H7 (cell line): ENCODE measurements at places on chromosomes 6 and 20.

DNA sequence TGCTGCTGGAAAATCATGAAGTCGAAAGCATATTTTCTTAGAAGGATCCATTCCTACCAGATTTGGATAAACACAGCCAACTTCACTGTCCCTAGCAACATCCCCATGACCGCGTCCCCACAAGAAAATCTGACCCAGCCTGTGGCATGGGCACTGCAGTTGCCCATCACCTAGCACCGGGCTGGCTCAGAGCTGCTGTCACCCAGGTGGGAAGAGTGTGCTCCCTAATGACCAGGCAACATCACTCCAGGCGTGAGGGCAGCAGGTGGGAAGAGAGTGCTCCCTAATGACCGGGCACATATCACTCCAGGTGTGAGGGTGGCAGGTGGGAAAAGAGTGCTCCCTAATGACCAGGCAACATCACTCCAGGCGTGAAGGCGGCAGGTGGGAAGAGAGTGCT is 238.0 kb downstream of the TBXT start:
- DNase-seq, result no peak

DNA sequence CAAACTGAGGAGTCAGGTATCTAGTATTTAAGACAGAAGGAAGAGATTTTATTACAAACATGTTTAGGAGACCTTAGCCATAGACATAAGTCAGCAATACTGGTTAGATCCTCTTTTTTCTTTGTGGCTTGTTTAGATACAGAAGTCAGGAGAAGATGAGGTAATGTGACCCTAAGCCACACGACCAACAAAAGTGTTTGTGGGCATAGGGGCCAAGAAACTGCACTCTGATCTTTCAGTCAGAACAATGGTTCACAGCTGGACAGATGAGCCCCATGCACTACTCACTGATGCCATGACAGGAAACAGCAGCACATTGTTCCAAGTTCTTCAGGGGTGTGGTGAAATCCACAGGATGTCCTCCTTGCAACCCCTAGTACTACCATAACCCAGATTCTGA is 238.5 kb upstream of the RAB32 start:
- DNase-seq, result no peak

DNA sequence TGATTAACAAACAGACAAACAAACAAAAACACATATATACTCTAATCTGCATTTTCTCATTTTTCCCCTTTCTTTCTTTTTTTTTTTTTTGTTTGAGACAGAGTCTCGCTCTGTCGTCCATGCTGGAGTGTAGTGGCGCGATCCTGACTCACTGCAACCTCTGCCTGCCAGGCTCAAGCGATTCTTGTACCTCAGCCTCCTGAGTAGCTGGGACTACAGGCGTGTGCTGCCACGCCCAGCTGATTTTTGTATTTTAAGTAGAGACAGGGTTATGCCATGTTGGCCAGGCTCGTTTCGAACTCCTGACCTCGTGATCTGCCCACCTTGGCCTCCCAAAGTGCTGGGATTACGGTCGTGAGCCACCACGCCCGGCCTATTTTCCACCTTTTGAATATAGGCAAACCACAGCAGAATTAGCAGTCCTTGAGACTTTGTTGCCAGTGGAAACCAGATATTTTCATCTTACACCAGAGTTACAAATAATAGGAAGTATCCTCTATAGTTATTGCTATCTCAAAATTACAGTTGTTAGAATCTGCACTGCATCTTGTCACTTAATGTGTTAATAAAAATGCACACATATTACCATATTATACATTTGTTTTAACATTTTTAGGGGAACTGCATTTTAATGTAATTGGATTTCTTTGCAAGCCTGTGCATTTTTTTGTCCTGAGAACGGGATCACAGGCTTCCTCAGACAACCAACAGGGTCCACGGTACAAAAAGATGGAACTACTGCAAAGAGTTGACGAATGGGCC is 208.2 kb upstream of the ZNF217 start:
- no peak for DNase-seq

DNA sequence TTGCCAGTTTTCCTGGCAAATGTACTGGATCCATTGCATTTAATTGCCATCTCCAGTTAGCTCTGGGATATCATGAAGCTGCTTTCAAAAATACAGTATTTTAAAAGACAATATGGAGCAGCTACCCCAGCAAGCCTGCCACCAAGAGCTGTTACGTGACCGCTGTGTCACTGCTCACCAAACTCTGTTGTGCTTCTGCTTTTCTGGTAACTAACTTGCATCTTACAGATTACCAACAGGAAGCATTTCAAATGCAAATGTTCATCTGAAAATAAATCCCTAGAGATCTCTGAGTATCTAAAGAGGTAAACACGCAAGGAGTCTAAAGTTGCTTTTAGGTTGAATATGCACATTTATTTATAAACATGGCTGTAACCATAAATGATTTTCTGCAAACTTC is 1008.3 kb downstream of the KIF16B start:
- DNase-seq, result no peak

- DNase-seq, result peak; percentile 16
Observed at GRCh38 chr20:40393197-40394079, 295.6 kb downstream of the MAFB start.

DNA sequence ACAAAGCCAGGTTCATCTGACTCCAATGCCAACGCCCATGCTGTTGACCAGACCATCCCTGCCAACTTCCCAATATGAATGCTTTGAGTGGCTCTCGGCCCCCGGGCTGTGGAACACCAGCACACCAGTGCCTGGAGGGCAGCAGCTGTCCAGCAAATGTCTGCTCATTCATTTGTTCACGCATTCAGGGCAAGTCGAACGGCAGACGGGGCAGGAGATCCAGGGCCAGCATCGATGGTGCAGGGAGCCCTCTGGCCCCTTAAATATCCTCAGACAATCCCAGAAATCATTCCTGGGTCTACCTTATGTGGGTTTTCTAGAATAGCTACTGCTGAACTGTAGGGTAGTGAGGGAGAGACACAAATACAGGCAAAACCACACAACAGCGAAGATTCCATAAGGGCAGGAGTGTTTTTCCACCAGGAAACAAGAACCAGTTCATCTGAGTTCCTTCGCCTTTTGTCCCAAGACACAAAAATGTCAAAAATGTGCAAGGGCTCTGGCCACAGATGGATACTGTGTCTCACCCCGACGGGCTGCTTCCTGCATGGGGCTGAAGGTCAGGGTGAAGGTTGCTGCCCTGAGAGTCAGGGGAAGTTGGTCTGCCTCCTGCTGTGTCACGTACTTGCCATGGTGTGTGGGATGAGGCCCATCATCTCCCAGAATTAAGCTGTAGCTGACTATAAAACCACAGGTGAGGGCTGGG is 15.5 kb downstream of the RIPOR3 start:
- no peak for DNase-seq

DNA sequence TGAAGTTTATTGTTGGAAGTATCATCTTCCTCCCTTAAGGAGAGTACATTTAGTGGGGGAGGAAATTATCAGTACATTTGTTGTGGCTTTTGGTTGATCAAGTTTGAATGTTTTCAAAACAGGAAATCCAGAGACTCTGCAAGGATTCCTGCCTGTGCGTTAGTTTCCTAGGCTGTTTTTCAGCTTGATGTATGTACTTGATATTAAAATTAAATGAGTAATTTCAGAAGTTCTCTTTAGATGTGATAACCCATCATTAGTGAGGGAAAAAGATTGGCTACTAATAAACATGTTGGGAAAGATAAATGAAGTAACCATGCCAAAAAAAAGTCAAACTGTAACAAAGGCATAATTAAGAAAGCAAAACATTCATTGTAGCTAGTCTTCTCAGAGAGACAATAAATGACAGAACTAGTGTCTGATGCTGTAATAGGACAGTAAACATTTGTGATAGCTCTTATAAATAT is 88.0 kb upstream of the TULP1 start:
- no peak for DNase-seq

- peak; percentile 32 for DNase-seq
Observed at GRCh38 chr20:63132131-63132714, 83.7 kb downstream of the YTHDF1 start.

GRCh38 chr20:416950-417800 is 9.1 kb downstream of the RBCK1 start:
- DNase-seq, result no peak

- DNase-seq, result no peak
Observed at GRCh38 chr20:4267242-4267641, 251.9 kb upstream of the RNF24 start.

DNA sequence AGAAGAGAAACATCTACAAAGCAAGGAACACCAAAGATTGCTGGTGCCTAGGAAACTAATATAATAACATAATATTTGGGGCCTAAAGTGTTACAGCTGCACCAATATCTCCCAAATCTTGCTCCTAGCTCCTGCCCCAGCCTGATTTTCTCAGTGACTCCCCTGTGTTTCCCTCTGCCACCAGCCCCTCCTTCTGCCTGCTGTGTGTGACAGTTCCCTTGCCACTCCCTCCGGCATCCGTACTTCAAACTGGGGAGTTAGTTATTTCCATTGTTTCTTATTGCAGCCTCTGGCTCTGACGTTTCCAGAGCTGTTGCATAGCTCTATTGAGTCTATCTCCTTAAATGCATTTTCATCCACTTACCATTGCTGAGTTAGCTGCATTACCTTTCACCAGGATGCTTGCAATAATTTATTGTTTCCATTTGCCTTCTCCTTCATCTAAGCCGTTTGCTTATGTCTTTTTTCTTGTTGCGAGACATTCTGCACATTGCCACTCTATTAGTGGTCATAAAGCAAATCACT is 43.1 kb downstream of the ESR1 start:
- no peak for DNase-seq

GRCh38 chr6:4421837-4422236 is 286.5 kb upstream of the ECI2 start:
- DNase-seq, result no peak

DNA sequence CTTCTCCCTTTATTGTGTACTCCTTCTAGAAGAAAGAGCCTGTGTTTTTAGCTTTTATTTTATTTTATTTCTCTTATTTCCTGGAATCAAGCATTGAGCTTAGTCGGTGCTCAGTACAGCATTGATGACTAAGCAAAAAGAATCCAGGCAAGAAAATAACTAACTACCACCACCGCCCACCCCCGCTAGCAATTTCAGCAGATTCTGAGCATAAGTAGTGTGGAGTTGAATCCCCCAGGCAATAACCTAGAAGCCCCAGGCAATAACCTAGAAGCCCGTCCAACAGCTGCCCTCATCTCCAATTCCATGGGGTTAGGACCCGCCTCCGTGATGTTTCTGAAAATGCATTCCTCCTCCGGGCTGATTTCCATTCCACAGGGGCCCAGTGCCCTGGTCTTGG is 258.0 kb upstream of the TAB2 start:
- no peak for DNase-seq

DNA sequence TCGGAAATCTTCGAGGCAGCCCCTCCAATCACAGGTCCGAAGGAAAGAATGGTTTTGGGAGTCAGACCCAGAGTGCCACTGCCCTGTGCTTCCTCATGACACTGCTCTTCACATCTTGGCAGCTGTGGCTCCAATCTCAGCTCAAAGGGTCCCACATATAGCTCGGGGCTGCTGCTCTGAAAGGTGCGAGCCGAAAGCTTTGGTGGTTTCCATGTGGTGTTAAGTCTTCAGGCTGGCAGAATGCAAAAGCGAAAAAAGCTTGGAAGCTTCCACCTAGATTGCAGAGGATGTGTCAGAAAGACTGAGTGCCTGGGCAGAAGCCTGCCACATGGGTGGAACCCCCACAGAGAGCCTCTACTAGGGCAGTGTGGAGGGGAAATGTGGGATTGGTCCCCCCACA is 314.3 kb upstream of the CHD6 start:
- DNase-seq, result no peak

GRCh38 chr20:51425347-51426106 is 117.0 kb downstream of the NFATC2 start:
- DNase-seq, result no peak

DNA sequence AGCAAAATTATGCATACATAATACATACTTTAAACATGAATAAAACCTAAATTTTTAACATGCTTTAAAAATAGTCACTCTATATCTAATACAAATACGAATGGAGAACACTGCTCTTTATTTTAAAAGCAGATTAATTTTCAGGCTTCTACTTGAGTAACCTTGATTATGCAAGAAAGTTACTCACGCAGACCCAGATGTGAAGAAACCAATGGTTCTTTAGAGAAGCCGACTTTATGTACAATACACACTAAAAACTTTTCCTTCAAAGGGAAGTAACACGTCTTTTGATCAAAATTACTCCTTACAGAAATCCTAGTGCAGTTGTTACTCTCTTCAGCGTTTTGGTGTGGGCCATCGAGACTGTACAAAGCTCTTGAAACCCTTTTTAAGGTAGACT is 136.9 kb upstream of the SLC22A16 start:
- no peak for DNase-seq

DNA sequence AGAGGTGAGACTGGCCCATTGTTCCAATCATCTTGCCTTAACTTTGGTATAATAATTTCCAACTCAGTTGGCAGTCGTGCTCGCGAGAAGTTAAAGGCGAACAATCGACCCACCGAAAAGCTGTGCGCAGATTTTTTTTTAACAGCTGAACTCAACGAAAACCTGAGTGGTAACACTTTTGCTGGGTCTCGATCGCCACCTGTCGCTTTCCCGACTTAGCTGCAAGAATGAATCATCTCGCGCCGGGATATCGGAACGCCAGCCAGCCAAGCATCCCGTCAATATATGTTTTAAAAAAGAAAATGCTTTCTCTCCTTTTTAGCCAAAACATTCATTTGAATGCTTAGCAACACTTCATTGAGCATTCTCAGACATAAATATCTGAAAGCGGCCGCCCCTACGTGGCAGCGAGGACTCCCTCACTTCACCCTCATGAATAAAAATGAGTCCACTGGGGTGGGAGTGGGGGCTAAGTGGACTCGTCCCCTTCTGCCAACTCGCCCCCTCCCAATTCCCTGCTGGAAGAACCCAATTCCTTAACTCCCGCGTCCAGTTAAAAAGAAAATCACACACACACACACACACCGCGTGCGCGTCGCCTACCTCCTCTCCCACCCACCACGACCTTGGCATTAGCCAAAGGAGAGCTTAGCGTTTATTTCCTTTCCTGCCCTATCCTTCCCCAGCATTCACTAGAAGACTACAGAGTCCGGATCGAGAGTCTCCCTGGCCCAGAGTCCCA is 1.5 kb downstream of the COL12A1 start:
- peak; percentile 75 for DNase-seq

DNA sequence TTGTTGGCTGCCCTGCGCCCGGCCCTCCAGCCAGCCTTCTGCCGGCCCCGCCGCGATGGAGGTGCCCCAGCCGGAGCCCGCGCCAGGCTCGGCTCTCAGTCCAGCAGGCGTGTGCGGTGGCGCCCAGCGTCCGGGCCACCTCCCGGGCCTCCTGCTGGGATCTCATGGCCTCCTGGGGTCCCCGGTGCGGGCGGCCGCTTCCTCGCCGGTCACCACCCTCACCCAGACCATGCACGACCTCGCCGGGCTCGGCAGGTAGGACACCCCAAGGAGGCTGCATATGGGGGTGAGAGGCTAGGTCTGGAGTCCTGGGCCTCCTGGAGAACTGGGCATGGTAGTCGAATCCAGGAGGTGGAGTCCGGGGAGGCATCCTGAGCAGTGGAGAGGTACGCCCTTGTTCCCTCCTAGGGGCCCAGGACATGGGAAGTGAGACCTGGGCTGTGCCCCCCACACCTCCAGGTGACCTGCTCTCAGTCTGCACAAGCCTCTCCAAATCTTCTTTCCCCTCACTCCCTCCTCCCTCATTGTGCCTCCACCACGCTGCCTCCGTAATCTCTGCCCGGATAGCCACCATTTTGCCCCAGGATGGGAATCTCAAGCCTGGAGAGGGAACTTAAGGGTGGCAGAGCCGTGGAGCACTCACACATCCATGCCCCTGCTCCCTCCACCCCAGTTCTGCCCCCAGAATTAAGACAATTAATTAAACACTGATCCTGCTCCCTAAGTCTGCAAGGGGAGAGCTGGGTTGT is 541 bp downstream of the CDC25B start:
- DNase-seq, result peak; percentile 70
